Activated CD4-positive, alpha-beta T cell treated with anti-CD3 and anti-CD28 coated beads, Interleukin-2, amount 50 U/mL, for 16 hours (primary cell): ENCODE measurements at places on chromosomes 2 and 18.
A peak's percentile ranks its signal among the peaks of the same experiment; 100 is the strongest.

DNA sequence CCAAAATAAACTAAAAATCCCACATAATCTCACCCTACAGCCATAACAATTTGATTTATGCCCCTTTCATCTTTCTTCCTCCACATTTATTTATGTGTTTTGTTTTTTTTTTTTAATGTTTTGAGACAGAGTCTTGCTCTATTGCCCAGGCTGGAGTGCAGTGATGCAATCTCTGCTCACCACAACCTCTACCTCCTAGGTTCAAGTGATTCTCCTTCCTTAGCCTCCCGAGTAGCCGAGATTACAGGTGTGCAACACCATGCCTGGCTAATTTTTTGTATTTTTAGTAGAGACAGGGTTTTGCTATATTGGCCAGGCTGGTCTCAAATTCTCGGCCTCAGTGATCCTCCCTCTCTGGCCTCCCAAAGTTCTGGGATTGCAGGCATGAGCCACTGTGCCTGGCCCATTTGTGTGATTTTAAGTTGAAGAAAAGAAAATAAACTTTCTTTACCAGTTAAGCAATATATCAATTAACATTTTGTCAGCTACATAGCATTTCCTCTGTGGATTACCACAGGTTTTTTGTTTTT lies 35.9 kb upstream of the LPIN2 start:
- DNase-seq: no peak

DNA sequence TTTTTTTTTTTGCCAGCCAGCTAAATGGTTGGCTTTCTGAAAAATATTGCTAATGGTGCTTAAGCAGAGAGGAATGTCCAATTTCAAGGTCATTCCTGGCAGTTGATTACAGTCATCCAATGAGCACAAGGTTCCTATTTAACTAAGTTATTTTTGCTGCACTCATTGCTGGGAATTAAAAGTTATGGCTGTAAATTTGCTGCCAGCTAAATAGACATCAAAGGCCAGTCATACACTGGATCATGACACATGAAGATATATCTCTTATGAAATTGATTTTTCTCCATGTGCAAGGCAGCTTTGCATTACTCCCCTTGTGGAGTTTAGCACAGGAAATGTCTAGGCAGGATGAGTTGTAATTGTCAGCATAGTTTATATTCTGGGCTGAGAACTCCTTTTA lies 1898.4 kb upstream of the CELF4 start:
- no peak for DNase-seq

- DNase-seq: peak; percentile 2
Measured at GRCh38 chr2:176637486-176638166, 368.4 kb downstream of the MTX2 start.

GRCh38 chr2:19078709-19079108 lies 279.7 kb downstream of the OSR1 start:
- DNase-seq: no peak

- no peak for DNase-seq
Measured at GRCh38 chr18:13245481-13246000, 27.0 kb downstream of the LDLRAD4 start.

GRCh38 chr2:207483477-207483876 lies 46.3 kb upstream of the CREB1 start:
- no peak for DNase-seq

DNA sequence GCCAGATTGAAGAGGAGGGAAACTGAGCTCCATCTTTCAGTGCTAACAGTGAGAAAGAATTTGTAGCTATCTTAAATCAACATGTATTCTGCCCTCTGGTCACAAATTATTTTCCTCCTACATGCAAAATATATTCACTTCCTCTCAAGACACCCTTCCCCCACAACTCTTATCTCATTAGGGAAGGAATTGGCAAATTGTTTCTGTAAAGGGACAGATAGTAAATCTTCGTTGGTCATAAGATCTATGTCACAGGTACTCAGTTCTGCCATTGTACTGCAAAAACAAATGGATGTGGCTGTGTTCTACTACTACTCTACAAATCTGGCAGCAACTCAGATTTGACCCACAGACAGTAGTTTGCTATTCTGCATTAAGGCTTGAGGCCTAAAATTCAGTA lies 53.0 kb upstream of the CYP20A1 start:
- no peak for DNase-seq

DNA sequence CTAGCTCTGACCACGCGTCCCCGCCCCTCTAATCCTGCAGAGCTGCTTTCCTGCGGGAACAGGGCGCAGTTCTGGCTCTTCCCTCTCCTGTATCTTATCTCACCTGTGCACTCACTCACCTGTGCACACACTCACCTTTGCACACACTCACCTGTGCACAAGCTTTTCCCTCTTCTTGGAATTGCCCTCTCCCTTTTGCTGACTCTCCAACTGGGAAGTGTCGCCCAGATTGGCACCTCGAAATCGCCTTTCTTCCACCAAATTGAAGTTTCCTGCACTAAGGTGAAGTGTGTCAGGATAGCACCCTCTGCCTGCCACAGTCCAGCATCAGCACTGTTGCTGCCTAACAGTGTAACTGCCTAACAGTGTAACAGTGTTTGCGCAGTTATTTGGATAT lies 566 bp upstream of the CMPK2 start:
- no peak for DNase-seq

DNA sequence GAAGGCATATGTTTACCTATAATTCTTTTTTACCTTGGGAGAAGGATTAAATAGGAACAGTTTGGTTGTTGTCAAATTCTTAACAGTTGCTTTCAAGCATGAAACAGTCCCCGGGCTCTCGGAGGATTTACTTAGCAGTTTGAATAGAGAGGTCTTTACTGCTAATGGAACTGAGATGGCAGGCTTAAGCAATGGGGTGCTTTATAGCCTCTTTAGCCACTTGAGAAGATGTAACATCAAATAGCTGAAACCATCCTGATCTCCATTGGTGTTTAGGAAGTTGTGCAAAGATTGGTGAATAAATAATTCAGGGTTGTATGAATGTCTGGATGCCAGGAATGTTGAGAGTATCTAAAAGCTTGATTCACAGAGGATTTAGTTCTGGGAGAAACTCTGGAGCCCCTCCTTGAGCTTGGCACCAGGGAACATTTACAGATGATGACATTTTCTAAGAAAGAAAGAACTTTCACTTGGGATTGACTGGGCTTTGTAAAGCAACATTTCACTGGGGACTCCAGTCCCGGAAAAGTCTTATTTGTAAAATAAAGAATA lies 51.9 kb downstream of the PTPRM start:
- no peak for DNase-seq

DNA sequence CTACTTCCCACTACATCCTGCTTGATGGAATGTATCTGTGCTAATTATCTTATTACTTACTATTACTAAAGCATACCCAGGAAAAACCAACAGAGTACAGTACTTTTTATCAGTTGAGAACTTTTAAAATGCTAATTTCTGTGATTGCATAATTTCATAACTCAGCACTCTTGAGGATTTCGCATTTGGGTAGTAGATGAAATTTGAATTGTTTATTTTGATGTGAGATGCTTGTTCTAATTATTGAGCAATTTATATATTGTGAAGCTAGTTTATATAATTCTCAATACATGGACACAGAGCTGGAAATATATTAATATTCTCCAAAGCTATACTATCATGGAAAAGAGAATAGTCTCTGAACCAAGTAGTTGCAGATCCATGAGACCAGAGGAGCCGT lies 104.5 kb upstream of the SP5 start:
- DNase-seq: no peak

DNA sequence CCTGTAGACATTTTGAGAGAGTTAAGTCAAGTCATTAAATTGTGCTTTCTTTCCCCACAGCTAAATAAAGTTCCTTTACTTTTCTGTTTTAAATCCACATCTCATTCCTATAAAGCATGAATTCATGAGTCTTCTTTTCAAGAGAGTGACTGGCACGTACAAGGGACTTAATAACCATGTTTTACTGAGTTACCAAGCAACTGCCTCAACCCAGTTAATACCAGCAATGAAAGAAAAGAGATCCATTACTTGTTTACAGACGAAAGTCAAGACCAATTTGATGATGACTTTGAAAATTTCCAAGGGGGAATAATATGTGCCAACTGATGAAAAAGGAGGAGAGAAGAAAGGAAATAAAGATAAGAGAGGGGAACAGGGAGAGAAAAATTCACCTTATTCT lies 1082.5 kb upstream of the GYPC start:
- DNase-seq: no peak

GRCh38 chr2:1010415-1010930 lies 59.8 kb downstream of the SNTG2 start:
- DNase-seq: no peak

GRCh38 chr18:78420116-78420515 lies 559.5 kb upstream of the SALL3 start:
- DNase-seq: no peak

DNA sequence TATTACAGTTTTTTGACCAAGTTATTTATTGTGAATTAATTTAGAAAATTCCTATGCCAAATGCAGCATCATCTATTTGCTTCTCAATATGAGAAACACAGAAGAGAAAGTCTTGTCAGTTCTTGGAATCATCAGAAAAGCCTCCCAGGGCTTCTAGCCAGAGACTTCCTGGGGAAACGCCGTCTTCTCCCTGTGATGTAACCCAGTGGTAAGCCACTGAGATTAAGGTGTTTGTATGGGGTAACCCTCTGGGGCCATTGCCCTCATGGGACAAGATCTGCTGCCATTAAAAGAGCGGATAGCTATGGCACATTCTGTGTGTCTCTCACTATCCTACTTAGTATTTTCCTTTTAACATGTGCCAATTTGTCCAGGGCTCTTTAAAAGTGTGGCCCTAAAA lies 28.0 kb downstream of the ANKRD29 start:
- DNase-seq: no peak

DNA sequence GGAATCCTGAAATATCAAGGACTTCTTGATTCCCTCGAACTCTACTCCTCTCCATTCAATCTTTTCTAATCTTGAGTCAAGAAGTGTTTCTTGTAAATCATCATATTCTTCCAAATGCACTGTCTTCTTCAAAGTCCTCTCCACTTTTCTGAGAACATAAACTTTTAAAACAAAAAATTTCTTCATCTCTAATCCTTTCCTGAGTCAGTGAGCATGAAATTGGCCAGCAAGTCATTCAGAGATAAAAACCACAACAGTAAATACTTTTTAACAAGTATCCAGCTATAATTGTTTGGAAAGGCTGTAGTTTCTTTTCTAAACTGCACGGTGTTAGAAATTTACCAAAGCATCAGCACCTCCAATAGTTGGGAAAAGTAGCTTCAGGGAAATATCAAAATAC lies 312.6 kb upstream of the GALNT5 start:
- no peak for DNase-seq

DNA sequence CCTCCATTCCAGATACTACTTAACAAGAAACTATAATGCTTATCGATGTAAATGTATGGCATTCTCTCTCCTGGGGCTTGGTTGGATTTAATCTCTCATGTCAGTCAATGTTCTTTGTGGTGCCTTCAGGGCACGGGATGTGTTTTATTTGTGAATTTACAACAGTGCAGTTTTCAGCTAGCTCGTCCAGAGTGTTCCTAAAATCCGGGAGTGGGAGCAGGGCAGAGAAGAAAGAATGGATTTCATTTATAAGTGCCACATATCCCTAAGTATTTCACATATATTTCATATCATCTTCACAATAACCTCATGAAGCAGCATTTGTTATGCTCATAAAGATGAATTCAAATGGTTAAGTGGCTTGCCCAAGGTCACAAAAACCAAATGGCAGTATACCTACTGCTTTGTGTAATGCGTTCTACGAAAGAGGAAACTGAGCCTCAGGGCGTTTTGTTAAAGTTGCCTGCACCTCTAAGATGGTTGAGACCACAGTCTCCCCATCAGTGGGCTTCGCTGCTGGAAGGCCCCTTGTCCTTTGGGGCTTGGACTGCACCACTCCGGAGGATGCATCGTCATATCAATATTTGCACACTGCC lies 134.7 kb upstream of the MGAT5 start:
- DNase-seq: no peak

GRCh38 chr18:31454066-31454708 lies 6.6 kb downstream of the DSG3 start:
- DNase-seq: no peak

DNA sequence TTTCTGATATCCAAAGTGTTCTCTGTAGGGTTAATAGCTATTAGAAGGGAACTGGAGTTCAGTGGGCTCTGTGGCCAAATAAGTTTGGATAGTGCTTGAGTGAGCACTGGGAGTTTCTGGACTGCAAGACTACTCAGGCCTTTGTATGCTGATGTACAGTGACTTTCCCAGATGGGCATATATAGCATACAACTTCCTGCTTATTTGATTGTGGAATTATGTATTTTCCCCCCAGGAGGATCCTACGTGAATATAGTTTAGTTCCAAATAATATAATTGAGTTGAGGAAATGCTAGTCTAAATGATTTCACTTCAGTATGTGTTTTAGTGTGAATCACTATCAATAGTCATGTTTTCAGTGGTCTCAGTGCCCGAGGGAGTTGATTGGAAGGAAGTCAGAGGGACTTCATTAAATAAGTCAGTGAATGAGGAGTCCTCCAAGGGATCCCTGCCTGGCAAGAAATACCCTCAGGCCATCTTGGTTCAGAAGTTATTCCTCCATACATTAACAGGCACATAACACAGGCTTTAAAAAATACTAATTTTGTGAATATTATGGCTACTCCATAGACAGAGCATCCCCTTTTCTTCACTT lies 251.4 kb downstream of the PRKCE start:
- no peak for DNase-seq

- no peak for DNase-seq
Measured at GRCh38 chr2:102843764-102844443, 82.1 kb downstream of the TMEM182 start.

GRCh38 chr18:79974025-79974654 lies 9.7 kb downstream of the HSBP1L1 start:
- no peak for DNase-seq

DNA sequence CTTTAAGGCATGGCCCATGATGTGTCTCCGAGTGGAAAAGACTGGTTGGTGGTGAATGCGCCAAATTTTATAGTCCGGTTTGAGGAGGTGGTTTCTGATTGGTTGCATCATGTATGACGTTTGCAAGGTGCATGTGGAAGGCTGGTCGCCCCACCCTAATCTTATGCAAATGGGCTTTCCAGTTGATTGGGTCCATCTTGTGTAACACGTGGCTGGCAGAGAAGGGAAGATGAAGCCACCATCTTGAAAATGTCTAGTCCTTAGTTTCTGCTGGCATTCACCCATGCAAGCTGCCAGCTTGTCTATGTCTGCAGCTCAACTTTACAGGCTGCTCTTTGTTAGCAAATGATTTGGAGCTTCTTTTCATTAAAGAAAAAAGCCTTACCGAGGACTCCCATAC lies 132.2 kb downstream of the PIK3C3 start:
- DNase-seq: no peak

DNA sequence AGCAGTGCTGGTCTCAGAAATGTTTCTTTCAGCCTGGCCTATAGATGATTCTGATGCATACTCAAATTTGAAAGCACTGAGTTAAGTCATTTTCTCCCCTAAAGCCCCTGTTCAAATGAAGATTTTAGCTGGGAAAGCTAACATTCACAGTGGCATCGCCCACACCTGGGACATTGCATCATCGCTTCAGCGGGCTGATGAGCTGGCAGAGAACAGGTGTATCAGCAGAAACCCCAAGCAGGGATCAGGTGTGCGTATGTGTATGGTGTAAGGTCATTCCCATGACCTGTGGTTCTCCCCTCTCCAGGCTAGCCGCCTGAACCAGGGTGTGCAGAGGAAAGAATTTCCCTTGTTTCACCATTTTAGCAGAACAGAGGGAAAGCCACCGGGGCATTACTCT lies 56.3 kb downstream of the EPAS1 start:
- DNase-seq: no peak

GRCh38 chr2:95104606-95105005 lies 17.0 kb downstream of the MRPS5 start:
- no peak for DNase-seq

- DNase-seq: no peak
Measured at GRCh38 chr2:235614900-235615712, 121.3 kb downstream of the AGAP1 start.

GRCh38 chr18:65227970-65228369 lies 522.8 kb upstream of the CDH7 start:
- DNase-seq: no peak
